Activated CD4-positive, alpha-beta T cell treated with anti-CD3 and anti-CD28 coated beads for 48 hours (primary cell): ENCODE measurements at places on chromosomes 16 and 17.
A peak's percentile ranks its signal among the peaks of the same experiment; 100 is the strongest.

DNA sequence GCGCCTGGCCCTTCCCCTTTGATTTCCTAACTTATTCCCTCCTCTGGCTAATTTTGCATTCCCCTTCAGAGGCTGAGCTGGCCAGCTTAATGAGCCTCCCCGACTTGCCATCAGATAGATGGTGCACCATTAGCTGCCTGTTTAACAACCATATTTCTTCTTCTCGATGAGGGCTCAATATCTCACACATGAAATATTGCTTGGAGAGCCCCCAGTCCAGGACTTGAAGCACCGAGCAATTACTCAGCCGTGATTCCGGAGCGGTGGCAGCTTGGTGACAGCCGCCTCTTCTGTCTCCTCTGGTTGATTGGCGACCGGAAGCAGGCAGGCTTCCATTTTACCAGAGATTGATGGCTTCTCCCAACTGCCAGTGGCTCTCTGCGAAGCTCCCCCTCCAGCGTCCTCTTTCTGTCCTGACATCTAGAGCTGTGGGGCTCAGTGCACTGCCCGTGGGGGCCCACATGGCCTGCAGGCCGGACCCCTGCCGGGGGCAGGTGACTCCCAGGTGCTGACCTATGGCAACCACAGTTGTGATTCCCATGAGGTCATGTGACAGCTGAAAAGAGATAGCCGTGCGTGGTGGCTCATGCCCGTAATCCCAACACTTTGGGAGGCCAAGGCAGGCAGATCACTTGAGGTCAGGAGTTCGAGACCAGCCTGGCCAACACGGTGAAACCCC is 133.7 kb upstream of the SEC14L1 start:
- no peak for DNase-seq

- peak; percentile 11 for DNase-seq
Measured at GRCh38 chr16:53056392-53056881, 1.6 kb downstream of the CHD9 start.

DNA sequence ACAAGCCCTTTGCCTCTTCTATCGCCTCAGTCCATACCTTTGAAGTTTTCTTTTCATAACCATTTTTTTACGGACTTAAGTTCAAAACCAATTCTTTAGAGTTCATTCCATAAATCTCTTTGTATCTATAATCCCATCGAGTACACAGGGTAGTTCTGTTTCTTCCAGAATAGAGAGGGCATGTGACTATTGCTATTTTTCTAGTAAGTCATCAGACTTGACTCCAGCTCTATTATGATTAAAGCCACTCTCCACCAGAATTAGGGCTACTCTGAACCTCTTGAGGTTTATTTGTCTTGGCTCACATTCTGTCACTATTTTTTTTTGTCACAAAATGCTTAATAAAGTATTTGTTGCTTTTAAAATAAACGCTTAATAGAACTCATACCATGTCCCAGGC is 191.9 kb upstream of the AXIN2 start:
- no peak for DNase-seq

- no peak for DNase-seq
Measured at GRCh38 chr17:57121308-57122042, 36.4 kb downstream of the AKAP1 start.

DNA sequence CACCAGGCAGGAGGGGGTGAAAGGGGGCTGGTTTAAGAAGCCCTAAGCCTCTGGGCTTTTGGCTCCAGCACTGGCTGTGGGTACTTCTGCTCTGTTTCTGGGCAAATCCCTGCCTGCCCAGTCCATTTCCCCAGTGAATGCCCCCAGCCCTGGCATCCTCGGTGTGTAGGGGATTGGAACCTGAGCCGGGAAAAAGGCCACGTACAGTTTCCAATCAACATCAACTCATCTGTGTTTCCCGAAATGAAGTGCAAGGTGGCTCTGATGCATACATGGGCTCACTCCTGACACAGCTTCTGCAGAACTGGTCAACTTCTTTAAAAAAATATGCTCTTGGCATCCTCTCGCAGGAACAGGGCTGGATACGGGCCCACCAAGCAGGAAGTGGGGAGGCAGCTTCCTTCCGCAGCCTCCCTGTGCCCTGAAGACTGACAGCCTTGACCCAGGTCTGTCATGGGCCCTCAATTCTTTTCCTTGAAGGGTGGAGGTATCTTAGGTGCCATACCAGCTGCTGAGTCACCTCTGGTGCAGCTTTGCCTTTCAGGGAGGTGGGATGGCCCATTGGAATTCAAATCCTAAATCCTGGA is 73.3 kb downstream of the N4BP1 start:
- DNase-seq: no peak

- DNase-seq: no peak
Measured at GRCh38 chr16:4245077-4245791, 3.4 kb upstream of the SRL start.

DNA sequence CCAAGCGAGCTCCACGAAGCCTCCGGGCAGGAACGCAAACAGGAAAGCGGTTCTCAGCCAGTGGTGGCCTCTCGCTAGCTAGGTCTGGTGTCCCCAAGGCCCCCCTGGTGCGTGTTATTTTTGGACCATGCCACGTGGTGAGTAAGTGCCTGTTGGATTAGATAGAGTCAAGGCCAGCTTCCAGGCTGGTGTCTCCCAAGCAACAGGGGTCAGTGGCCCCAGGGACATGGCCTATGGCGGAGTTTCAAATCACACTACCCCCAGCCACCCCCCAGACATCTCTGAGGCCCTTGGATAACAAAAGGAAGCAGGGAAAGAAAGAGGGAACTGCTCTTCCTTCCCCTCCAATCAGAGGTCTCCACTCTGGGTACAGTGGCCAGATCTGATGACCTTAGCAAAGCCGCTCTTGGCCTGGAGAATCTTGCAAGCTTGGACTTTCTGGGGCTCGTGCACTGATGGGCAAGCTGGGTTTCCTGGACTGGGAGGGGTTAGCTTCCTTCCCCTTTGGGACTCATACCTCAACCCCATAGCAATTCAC is 58.2 kb downstream of the MAF start:
- DNase-seq: no peak

GRCh38 chr17:69525920-69526841 is 111.7 kb downstream of the MAP2K6 start:
- peak; percentile 28 for DNase-seq

- no peak for DNase-seq
Measured at GRCh38 chr16:84462296-84463210, 41.9 kb downstream of the MEAK7 start.

- DNase-seq: no peak
Measured at GRCh38 chr16:78543023-78543422, 443.6 kb downstream of the WWOX start.

- DNase-seq: peak; percentile 37
Measured at GRCh38 chr16:88770461-88771293, 14.3 kb downstream of the PIEZO1 start.

- peak; percentile 45 for DNase-seq
Measured at GRCh38 chr16:17476414-17477259, 5.9 kb upstream of the XYLT1 start.

- DNase-seq: no peak
Measured at GRCh38 chr17:60372790-60373483, 19.0 kb downstream of the USP32 start.

DNA sequence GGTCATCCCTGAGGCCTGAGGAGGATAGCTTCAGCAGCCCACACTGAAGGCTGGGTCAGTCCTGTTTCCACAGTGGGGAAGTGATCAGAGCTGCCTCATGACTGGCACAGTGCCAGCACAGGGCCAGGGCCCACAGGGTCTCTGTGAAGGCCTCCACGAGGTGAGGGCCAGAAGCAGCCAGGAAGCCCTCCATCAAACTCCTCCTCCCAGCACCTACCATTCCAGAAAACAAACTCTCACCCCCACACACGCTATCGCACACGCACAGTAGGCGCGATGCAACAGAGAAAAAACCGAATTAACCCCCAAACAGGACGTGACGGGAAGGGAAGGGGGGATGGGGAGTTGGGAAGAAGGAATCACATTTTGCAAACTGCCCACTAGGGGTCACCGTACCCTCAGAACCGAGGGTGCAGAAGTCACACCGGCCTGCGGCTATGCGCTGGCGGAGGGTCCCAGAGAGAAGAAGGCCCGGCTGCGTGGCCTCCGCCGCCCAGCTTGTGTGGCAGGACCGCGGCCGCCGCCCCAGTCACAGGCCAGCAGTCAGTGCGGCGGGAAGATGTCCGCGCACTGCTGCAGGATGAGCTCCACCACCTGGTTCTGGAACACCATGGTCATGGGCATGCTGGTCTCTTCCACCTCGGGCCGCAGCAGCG is 37.6 kb downstream of the ARHGAP27 start:
- DNase-seq: peak; percentile 60

GRCh38 chr16:30724641-30725417 is 23.4 kb upstream of the PHKG2 start:
- DNase-seq: no peak

DNA sequence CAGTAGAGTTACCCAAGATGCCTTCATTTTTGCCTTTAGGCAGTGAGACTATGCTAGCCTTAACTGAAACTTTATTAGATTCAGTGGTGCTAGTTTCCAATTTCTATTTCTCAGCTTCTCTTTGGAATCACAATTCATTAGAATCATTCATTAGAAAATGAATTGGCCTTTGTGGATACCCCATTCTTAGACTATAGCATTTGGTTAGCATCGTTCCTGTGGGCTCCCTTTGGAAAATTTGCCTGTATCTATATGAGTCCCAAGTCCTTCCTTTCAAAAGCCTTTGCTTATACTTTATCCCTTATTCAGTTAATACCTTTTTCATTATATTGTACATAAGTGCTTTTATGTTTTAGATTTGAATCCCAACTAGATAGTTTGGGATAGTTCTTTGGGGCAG is 187.0 kb upstream of the TBX2 start:
- DNase-seq: no peak

GRCh38 chr16:81321536-81321935 is 6.8 kb downstream of the GAN start:
- DNase-seq: no peak

GRCh38 chr17:488993-489757 is 136.6 kb upstream of the RPH3AL start:
- peak; percentile 55 for DNase-seq

DNA sequence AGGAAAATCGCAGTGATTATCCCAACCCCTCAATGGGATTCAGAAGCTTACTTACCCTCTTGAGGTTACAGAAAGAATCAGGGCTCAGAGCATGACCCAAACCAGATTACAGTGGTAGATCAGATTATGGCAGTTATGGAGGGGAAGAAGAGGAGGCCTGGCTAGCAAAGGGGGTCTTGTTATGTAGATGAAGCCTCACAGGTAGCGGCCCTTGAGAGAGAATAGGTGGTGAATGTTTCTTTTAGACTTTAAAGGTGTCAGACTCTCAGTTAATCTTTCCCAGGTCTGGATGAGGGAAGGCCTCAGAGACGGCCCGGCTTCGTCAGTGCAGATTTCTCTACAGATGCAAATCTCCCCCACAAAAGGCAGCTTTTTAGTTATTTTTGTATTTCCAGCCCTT is 15.6 kb downstream of the RNF112 start:
- no peak for DNase-seq

GRCh38 chr16:29664091-29664921 is 1.3 kb downstream of the SPN start:
- DNase-seq: peak; percentile 72

GRCh38 chr17:29973005-29973404 is 31.6 kb downstream of the EFCAB5 start:
- no peak for DNase-seq

GRCh38 chr17:29561554-29562517 is 5.0 kb downstream of the ABHD15 start:
- DNase-seq: no peak

DNA sequence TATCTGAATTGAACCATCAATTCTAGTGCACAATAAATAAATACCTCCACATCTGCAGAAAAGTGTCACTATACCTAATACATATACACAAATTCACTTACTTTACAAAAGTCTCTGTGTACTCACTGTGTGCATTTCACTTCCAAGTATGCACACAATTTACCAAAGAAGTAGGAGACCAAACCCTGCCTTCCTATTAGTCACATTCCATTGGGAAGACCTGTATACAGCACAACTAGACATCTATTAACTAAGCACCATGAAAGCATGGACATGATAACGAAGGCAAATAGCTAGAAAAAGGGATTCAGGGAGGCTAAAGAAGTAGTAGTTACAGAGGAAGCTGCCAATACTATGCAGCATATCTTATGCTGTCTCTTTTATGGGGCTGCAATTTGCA is 139.5 kb downstream of the SNX11 start:
- DNase-seq: no peak

GRCh38 chr16:60748366-60748765 is 1287.9 kb downstream of the CDH8 start:
- no peak for DNase-seq

- DNase-seq: peak; percentile 79
Measured at GRCh38 chr16:24255456-24256371, at the start of gene CACNG3. TSS of gene CACNG3 (plus strand) at chr16:24256335. CDS start at chr16:24256755, 420 bp downstream.

GRCh38 chr16:275041-275641 is 603 bp downstream of the RGS11 start:
- peak; percentile 40 for DNase-seq

DNA sequence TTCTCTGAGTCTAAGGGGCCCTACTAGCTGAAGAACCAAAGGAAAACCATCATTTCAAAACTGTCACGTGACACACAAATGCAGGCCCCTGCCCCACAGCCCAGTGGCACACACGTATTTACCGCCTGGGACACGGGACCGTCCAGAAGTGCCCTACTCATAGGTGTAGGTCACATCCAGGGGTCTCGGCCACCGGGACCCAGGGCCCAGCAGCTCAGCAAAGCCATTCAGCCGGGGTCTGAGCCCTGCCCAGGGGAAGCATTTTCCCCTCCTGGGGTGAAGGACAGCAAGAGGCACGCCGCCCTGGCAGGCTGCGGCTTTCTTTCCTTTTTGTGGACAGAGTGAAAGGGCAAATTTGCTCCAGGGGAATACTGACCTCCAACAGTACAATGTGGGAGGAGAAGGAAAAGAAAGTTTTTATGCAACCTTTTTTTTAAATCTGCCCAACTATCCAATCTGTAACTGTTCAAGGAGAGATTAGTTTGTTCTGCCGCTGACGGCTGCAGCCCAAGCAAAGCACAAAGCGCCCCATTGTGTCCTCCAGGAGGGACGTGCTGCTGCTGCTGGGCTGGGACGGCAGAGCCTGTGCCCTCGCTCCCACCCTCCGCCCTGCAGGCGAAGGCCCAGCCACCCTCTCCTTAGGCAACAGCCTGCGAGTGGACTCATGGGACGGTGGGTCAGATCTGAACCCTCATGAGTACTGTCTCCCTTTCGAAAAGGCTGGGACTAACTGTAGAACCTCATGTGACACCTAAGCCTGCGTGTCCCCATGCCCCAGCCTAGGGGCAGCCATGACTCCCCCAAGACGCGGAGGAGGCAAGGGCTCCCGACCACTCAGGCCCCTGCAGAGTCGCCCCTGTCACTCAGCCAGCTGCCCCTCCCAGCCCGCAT is 21.3 kb downstream of the SLC7A5 start:
- no peak for DNase-seq

DNA sequence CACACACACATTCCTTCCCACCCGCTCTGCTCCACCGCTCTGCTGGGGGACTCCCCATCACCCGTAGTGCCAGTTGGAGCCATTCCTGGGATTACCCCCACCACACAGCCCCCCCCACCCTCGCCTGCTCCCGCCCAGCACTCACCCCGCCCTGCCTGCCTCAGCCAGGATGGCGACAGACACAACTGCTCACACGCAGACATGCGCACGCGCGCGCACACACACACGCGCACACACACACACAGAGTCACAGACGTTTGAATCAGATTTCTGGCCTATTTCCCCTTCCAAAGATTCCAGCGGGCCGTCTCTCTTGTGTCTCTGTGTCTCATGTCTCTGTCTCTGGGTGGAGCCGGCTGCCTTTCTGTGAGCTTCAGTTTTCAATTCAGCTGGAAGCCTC is 4.4 kb downstream of the CACNA1G start:
- DNase-seq: peak; percentile 30

GRCh38 chr16:3060339-3061127 is 4.9 kb upstream of the IL32 start:
- DNase-seq: no peak

GRCh38 chr16:53486230-53486629 is 16.8 kb downstream of the AKTIP start:
- no peak for DNase-seq
